ENCODE measurements at places on chromosomes 16 and 17. TPM values are rescaled to one million over a fixed set of nuclear protein-coding genes. Genes with fewer than 3 reads are reported as not detected.

The TERB1 gene
- total RNA-seq = not detected

The TP53TG3C gene
- not detected for total RNA-seq

The ZFPM1 gene
- 1.6 TPM for total RNA-seq

The GDPD1 gene
- 1.6 TPM for total RNA-seq

The CLEC18B gene
- total RNA-seq = not detected

The MMP15 gene
- 24.2 TPM for total RNA-seq

DNA sequence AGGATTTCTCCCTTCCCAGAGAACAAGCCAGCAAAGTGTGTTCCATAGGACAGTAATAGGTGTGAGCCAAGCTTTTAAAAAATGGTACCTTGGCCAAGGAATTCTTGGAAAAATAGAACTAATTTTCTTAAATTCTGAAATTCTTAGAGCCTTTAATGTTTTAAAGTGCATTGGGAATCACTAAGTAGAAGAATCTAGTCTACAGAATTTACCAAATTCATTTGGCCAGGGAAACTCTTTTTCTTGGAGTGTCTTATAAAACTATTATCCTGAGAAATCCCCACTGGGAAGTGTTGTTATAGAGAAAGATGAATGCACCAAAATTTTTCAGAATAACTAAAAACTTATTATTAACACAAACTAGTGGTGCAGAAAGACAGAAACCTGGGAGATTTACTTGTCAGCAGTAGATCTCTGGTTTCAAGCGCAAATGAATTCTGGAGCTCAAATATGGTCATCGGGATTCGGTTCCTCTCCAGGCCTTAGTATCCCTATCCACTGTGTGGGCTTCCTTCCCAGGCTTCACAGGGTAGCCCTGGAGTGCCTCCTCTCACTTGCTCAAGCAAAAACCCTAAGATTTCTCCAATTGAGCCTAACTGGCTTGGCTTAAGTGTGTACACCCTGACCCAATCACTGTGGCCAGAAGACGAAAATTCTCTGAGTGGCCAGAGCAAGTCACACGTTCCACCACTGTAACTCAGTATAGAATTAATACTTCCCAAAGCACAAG lies 217.8 kb downstream of the CHD9NB start:
- DNase-seq = no peak

GRCh38 chr16:88706965-88707826 lies 893 bp downstream of the CTU2 start:
- DNase-seq = no peak

DNA sequence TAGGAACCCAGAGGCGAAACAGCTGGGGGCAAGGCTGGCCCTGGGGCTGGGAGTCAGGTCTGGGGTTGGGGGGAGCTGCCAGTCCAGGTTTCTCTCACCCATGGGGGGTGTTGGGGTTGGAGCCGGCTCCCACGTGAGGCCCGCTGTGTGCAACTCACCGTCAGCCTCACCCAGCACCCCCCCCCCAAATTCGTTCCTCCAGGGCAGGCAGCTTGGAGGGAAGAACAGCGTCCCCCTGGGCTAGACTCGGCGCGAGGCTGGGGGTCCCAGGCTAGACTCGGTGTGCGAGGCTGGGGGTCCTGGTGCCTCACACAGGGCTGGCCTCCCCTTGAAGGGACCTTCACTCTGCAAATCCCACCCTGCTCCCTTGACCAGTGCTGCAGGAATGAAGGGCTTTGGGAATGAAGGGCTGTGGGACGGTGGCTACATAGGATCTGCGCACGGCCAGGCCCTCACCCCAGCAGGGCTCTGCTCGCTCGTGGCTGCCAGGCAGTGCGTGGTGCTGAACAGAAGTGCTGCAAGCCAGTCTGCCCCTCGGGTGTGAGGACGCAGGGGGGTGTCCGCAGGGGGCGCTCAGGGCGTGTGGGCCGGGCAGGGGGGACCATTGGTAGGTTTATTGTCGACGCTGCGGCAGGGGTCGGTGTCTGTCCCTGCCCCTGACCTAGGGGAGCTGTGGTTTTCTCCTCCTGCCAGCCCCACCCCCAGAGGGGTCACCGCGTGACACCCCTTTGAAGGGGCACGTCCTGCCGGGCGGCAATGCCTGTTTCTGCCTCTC lies 74.7 kb downstream of the KLHDC4 start:
- DNase-seq = no peak

DNA sequence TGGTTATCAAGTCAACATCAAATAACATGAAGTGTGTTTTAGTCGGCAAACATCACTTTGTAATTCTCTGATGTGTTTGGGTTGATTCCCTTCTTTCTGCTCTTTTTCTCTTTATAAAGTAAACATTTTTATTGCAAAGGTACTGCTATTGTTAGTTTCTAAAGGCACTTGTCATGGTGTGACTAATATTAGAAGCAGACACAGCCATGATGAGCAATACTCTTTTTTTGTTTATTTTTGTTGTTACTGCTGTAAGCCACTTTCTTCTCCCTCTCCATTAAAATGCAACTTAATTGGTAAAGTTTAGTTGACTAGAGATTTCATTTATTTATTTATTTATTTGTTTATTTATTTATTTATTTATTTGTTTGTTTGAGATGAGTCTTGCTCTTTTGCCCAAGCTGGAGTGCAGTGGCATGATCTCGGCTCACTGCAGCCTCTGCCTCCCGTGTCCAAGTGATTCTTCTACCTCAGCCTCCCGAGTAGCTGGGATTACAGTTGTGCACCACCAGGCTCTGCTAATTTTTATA lies 424.7 kb downstream of the WWOX start:
- DNase-seq = no peak

GRCh38 chr17:51711581-51711980 lies 446.9 kb downstream of the CA10 start:
- DNase-seq = no peak

DNA sequence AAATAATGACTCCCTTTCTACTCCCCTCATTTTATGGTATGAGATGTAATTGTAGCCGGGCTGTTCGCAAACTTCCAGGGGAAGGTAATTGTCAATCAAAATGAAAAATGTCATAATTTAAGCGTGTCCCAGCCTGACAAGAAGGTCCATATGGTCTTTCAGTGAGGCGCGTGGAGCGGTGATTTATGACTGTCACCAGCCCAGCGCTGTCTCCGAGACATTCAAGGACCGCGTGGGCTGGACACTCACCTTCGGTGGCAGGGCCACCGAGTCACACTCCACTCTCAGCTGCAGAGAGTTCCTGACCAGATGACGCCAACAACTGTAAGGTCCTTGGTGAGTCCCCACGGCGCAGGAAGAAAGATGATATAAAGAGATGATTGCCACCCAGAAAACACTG lies 157.7 kb upstream of the TNRC6C start:
- DNase-seq = no peak

DNA sequence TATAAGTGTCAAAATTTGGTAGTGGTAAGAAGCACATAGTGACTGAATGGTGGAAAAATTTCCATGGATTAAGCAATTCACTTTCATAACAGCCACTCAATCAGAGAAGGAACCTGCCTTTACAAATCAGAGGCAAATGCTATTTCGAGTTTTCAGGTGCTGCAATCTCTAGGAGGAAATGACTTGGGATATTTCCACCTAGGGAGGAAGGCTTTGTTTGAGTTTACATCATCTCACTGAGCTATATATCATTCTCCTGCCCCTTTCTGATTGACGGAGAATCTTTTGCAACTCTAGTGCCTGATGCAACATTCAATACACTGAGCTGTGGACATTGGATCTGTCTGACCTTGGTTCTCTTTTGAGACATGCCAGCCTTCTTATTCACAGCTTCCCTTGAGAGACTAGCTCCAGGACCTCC lies 26.3 kb downstream of the MARCHF10 start:
- no peak for DNase-seq

- DNase-seq = no peak
Observed at GRCh38 chr17:74608511-74608910, 15.0 kb downstream of the CD300E start.

GRCh38 chr17:77190576-77190975 lies 49.8 kb downstream of the SEC14L1 start:
- DNase-seq = no peak

Measured in dermis blood vessel endothelial cell (primary cell).